ENCODE measurements at places on chromosomes 12 and 14.
A peak's percentile ranks its signal among the peaks of the same experiment; 100 is the strongest.

DNA sequence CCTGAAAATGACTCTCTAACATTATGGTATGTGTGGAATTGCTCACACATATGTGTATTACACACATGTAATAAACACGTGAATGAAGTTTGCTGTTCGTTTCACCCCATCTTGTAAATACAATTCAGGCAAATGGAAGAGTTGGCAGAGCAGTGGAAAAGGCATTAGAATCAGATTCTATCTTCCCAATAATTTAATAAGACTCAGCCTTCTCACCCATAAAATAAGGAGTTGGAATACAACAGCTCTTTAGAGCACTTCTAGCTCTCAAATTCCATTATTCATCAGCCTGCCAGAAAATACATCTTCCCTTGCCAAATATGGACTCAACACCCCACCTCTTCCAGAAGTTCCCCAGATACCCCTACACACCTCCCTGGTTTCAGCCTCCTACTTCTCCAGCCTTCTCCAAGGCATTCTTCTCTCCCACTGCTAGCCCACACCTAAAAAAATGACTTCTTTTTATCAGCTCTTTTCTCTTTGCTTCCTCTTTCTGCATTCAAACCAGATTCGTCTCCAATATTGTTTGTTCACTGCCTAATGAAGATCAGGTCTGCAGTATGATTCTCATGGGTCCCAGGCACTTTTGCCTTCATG is 66.2 kb upstream of the DYRK2 start:
- no peak for DNase-seq

DNA sequence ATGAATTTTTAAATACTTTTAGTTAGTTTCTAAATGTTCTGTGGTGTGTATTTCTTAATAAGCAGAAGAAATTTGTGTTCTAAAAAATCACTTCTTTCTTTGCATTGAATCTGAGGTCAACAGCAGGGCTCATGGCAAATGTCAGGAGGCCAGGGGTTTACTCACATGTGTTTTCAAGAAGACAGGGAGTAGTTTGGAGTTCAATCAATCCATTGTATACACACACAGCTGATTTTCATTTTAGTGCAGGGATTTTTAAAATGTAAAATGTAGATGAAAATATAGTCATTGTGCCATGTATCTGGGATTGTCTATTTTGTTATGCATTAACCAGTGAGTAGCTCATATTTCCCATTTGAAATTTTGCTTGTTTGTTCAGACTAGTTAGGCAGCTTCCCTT is 62.1 kb downstream of the EML1 start:
- DNase-seq, result no peak

DNA sequence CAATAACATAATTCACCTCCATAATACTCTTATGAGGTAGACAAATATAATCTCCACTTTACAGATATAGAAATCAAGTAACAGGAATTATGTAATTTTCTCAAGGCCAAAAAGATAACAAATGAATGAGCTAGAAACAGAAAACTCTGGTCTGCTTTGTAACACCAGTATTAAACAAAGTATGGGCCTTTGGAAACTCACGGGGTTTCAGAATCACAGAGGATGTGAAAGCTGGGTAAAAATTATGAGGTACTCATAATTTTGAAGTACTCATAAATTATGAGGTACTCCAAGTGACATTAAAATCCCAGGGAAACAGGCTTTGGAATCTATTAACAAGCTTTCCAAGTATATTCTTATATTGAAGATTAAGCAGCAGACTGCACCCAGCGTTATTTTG is 140.2 kb downstream of the MED13L start:
- no peak for DNase-seq

DNA sequence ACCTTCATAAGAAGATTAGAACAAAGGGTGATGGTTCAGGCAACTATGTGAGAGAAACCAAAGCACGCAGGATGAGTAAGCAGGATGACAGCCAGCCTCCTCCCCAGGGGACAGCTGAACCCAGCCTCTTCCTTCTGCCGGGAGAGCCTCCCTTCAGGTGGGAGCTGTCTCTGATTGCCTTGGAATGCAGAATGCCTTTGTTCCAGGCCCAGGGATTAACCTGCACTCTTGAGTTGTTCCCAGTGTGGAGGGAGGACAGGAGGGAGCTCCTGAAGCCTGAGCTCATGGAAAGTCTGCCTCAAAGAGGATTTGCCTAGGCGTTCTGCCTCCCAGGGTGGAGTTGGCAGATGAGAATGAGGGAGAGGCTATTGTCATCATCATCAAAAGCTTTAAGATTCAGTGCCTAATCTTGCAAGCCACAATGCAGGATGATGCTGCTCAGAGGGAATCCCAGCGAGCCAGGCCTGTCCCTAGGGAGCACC is 3.6 kb upstream of the KRT6A start:
- no peak for DNase-seq

DNA sequence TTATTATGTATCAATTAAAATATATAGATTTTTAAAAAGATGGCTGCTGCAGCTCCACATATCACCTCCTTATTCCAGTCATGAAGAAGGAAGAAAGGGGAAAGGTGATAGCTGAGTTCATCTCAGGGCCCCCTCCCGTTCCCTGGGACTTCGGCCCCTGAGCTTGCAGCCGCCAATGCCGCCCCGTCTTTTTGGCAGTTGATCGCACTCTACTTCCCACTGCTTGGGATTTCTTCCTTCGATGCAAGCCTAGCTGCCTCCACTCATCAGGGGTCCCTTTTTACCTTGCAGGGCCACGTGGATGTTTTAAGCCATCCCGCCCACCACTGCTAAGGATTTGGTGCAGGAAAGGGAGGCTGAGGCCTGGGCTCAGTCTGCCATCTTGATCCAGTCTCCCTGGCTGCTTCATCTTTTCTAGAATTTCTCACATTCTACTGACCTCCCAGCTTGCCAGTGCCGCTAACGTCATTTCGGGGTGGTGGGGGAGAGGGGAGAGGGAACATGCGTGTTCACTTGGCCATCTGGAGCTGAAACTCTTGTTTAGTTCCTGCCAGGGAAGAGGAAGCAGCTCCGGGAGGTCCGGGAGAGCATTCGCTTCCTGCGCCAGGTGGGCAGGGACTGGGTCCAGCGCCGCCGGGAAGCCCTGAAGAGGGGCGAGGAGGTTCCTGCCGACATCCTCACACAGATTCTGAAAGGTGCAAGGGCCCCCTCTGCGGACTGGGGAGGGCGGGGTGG is 31.3 kb downstream of the CYP46A1 start:
- DNase-seq, result no peak

DNA sequence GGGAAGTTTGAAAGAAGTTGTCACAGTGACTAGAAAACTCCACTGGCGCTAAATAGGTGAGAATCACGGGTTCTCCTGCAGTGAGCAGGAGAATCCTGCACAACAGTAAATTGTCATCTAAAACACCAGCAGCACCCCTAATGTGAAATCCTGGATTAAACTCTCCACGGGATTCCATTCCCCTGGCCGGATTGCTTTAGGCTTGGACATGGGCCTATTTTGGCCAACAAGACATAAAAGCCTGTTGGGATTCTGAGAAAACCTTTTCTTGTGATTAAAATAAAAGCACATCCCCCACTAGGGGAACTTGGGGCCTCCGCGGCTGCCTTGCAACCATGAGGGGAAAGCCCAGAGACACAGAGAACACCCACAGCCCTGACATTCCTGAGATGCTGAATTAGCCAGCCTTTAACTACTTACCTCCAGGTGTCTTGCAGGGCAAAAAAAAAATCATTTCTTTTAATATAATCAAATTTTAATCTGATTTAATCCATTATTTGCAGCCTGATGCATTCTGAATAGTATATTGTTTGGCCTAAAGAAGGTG is 21.0 kb upstream of the TSPAN11 start:
- DNase-seq, result no peak

DNA sequence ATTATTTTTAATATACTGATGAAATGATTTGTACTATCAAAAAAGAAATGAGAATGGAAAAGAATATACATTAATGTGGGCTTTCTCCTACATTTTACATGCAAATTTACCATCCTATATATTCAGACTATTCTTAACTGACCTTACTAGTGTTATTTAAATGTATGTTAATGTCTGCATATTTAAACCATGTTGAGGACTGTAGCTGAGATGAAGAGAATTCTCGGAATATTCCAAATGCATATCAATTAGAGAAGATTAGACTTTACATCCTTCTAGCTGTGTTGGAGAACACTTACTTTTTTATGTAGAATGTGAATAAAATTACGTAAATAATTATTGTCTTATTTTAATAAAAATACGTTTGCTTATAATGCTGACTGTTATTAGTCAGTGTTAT is 990.1 kb upstream of the LRFN5 start:
- DNase-seq, result no peak

- peak; percentile 100 for DNase-seq
Observed at GRCh38 chr12:113161415-113162016, 12.0 kb downstream of the CFAP73 start.

- DNase-seq, result no peak
Observed at GRCh38 chr12:111067498-111067897, 147.1 kb upstream of the MYL2 start.

DNA sequence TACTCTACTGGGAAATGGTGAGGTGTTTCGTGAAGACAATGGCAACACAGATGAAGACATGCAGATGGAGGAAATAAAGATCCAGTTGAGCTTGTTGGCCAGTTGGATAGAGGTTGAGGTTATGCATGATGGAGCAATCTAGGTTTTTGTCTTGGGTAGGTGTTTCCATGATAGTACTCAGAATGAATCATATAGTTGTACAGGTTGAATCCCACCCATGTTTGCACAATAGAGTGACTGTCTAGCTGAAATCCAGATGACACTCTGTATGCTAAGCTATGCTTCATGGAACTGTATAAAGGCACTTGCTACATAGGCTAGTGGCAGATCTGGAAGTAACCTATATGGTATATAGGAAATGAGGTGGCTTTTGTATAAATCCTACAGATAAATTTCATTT is 264.9 kb downstream of the NAV3 start:
- no peak for DNase-seq

DNA sequence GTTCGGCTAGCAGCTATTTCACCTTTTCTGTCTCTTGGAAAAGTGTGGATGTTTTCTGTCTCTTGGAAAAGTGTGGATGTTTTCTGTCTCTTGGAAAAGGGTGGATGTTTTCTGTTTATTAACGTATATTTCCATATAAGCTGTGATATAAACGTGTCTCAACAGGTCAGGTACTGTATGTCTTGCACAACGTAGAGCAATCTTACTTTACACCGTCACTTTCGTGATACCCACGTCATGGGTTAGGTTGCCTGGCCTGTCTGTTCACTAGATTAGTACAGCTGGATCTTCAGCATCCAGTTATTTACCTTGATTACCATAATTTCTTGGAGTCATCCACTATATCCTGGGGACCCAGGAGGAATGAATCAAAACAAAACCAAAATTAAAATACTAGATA is 14.1 kb downstream of the CLEC7A start:
- DNase-seq, result no peak

- DNase-seq, result peak; percentile 72
Observed at GRCh38 chr14:72516936-72517700, 376.8 kb downstream of the DPF3 start.

GRCh38 chr12:89544681-89545184 is 18.9 kb upstream of the POC1B start:
- DNase-seq, result peak; percentile 63

DNA sequence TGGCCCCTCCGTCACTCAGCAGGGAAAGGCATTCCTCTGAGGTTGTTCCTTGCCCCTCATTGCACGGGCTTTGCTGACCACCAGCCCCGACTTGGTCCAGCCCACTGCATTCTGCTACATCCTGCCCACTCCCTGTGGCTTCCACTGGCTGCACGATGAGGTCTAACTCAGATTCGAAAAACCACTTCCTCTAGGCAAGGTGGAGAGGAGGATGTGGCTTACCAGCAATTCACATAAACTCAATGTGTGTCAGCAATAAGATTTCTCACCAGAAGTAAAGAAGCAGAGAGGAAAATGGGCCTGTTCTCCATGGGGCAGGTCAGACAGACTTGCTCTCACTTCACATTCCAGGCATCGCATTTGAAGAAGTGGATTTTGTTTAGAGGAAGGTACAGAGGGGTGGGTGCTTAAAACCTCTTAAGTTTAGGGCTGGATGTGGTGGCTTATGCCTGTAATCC is 14.7 kb downstream of the GPR68 start:
- no peak for DNase-seq

DNA sequence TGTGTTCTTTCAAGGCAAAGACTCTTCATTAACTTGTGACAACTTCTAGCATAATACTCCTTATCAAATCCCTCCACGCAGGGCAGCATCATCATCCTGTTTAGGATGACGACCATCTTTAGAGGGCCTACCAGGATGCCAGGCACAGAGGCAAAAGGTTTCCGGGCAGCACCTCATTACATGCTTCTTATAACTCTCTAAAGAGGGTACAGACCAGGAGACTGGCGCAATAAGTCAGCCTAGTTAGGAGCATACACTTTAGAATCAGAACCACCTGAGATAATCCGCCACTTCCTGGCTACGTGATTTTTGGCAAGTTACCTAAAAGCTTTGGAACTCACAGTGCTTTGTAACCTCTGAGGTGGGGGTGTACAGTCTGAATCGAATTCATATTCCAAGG is 136.0 kb upstream of the NOS1 start:
- no peak for DNase-seq

DNA sequence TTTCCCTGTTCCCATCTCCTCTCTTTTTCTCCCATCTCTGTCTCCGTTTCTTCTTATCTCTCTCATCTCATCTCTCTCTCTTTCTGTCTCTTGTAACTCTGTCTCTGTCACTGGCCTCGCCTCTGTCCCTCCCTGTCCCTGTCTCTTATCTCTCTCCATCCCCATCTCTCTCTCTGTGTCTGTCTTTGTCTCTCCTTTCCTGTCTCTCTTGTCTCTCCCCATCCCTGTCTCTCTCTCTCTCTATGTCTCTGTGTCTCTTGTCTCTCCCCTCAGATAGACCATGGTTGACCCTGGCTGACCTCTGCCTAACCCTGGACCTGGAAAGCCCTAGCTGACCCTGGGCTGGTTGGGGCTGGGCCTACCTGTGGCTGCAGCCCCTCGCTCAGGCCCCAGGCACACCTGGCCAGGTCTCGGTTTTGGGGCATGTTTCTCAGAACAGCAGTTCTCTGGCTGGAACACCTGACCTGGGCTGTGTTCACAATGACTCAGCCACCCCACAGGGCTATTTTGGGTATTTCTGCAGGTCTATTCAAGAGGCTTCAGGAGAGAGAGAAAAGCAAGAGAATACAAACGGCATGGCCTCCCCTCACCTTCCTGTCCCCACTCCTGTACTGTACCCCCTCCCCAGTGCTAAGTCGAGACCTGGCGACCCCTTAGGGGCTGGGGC is 174.4 kb downstream of the TMEM121 start:
- no peak for DNase-seq

GRCh38 chr12:77045183-77045582 is 20.2 kb downstream of the E2F7 start:
- no peak for DNase-seq

DNA sequence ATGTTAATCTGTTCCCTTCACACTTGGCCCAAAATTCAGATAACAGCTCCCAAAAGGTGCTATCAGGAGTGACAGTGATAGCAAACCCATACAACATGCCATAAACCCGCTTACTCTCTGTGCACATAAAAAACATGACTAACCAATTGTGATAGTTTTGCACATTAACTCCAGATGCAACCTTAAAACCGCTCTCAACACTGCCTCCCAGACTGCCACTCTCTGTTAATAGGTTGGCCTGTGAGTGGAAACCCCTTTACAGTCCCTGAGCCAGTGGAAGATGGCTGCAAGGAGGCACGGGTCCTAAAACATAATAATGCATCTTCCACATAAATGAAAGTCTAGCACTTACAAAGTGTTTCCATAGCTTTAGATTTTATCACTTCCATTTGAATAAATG is 12.0 kb upstream of the TMTC1 start:
- DNase-seq, result no peak

- no peak for DNase-seq
Observed at GRCh38 chr14:32630701-32631100, 301.6 kb downstream of the AKAP6 start.

Data from BE2C (cell line).